IgD-negative memory B cell (primary cell): ENCODE measurements at places on chromosomes 16 and 17. TPM values are rescaled to one million over a fixed set of nuclear protein-coding genes. Genes with fewer than 3 reads are reported as not detected.

GRB7 gene
- polyA plus RNA-seq = not detected

CDK5R1 gene
- polyA plus RNA-seq = 3.8 TPM

KRTAP1-1 gene
- not detected for polyA plus RNA-seq

KRT16 gene
- not detected for polyA plus RNA-seq

HSD17B1 gene
- polyA plus RNA-seq = 0.39 TPM

PHB1 gene
- polyA plus RNA-seq = 132 TPM

TAC4 gene
- not detected for polyA plus RNA-seq

CTRB2 gene
- not detected for polyA plus RNA-seq

KRTAP4-9 gene
- polyA plus RNA-seq = not detected

IRF8 gene
- 718 TPM for polyA plus RNA-seq

ITGAX gene
- polyA plus RNA-seq = 6.2 TPM

HID1 gene
- 1.2 TPM for polyA plus RNA-seq

NECAB2 gene
- polyA plus RNA-seq = not detected

TBC1D3E gene
- not detected for polyA plus RNA-seq

KCNG4 gene
- not detected for polyA plus RNA-seq

SP6 gene
- polyA plus RNA-seq = not detected

HOXB9 gene
- polyA plus RNA-seq = not detected

BAIAP3 gene
- 26.0 TPM for polyA plus RNA-seq

MYADML2 gene
- polyA plus RNA-seq = not detected

GPRC5C gene
- 0.18 TPM for polyA plus RNA-seq

KRT32 gene
- not detected for polyA plus RNA-seq

SDR42E1 gene
- 2.2 TPM for polyA plus RNA-seq

WNT9B gene
- not detected for polyA plus RNA-seq

CCL1 gene
- not detected for polyA plus RNA-seq

CES5A gene
- polyA plus RNA-seq = not detected

FBXW10 gene
- polyA plus RNA-seq = not detected

EME1 gene
- not detected for polyA plus RNA-seq

CYGB gene
- 2.1 TPM for polyA plus RNA-seq

CLEC3A gene
- polyA plus RNA-seq = not detected

CDH5 gene
- not detected for polyA plus RNA-seq

WFDC1 gene
- polyA plus RNA-seq = not detected

NPTX1 gene
- not detected for polyA plus RNA-seq

TMEM220 gene
- 3.6 TPM for polyA plus RNA-seq

DRC3 gene
- 0.90 TPM for polyA plus RNA-seq

FN3K gene
- not detected for polyA plus RNA-seq

NMRAL1 gene
- 45.3 TPM for polyA plus RNA-seq

GP1BA gene
- 0.26 TPM for polyA plus RNA-seq

MT1E gene
- 0.49 TPM for polyA plus RNA-seq

CDH13 gene
- 0.23 TPM for polyA plus RNA-seq

GSE1 gene
- 7.3 TPM for polyA plus RNA-seq

CEP95 gene
- 15.4 TPM for polyA plus RNA-seq

PRAC1 gene
- polyA plus RNA-seq = not detected

GAS2L2 gene
- not detected for polyA plus RNA-seq

ALOX15 gene
- polyA plus RNA-seq = 0.41 TPM

KRTAP4-4 gene
- not detected for polyA plus RNA-seq

GDPD1 gene
- polyA plus RNA-seq = 2.6 TPM

B3GNT9 gene
- polyA plus RNA-seq = 0.45 TPM

KRT17 gene
- polyA plus RNA-seq = not detected

CCL13 gene
- polyA plus RNA-seq = not detected

KRT9 gene
- not detected for polyA plus RNA-seq

KRTAP17-1 gene
- not detected for polyA plus RNA-seq
